ENCODE measurements at places on chromosomes 16 and 17. TPM values are rescaled to one million over a fixed set of nuclear protein-coding genes. Genes with fewer than 3 reads are reported as not detected.

MYH8 gene
- 0.11 TPM for total RNA-seq

RDM1 gene
- not detected for total RNA-seq

CAVIN1 gene
- 224 TPM for total RNA-seq

- no peak for DNase-seq
These were observed 23.8 kb downstream of the LDHD start for GRCh38 chr16:75092777-75093176.

GRCh38 chr17:78589031-78589675 lies 12.0 kb upstream of the DNAH17 start:
- DNase-seq = peak; percentile 58

GRCh38 chr17:13337151-13337550 lies 264.6 kb downstream of the HS3ST3A1 start:
- no peak for DNase-seq

DNA sequence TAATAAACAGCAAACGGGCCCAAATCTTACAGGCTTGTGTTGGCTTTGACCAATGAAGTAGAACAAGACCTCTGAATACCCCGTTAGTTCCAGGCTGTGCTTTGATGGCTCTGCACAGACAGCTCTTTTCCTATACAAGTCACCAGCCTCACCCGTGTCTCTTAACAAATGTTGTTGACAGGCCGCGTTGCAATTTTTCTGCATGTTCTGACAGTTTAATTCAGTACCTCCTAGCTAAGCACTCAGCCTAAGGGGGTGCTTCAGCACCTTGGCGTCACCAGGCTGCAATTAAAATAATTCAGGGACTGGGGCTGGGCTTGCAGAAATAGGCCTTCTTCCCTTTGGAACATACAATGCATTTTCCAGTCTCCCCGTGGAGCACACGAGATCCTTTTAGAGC lies 500.1 kb downstream of the MAF start:
- DNase-seq = no peak

All from spleen (tissue), 13 donors.